ENCODE measurements at places on chromosomes 13 and 19. TPM values are rescaled to one million over a fixed set of nuclear protein-coding genes. Genes with fewer than 3 reads are reported as not detected.

The ZDHHC20 gene
- polyA plus RNA-seq: 6.3 TPM

The ZNF85 gene
- 1.9 TPM for polyA plus RNA-seq

The ARRDC2 gene
- 19.3 TPM for polyA plus RNA-seq

The LSR gene
- 10.2 TPM for polyA plus RNA-seq

The AKAP8L gene
- 140 TPM for polyA plus RNA-seq

The SIGLEC10 gene
- 1.8 TPM for polyA plus RNA-seq

The VN1R4 gene
- not detected for polyA plus RNA-seq

The SCGB2B2 gene
- 0.06 TPM for polyA plus RNA-seq

The SLC17A7 gene
- 2.0 TPM for polyA plus RNA-seq

The MBD3L3 gene
- not detected for polyA plus RNA-seq

The MYCBP2 gene
- 28.1 TPM for polyA plus RNA-seq

The IZUMO2 gene
- polyA plus RNA-seq: not detected

Measured in heart right ventricle (tissue), 16 donors.